ENCODE measurements at places on chromosomes 3 and 15. TPM values are rescaled to one million over a fixed set of nuclear protein-coding genes. Genes with fewer than 3 reads are reported as not detected.

DNA sequence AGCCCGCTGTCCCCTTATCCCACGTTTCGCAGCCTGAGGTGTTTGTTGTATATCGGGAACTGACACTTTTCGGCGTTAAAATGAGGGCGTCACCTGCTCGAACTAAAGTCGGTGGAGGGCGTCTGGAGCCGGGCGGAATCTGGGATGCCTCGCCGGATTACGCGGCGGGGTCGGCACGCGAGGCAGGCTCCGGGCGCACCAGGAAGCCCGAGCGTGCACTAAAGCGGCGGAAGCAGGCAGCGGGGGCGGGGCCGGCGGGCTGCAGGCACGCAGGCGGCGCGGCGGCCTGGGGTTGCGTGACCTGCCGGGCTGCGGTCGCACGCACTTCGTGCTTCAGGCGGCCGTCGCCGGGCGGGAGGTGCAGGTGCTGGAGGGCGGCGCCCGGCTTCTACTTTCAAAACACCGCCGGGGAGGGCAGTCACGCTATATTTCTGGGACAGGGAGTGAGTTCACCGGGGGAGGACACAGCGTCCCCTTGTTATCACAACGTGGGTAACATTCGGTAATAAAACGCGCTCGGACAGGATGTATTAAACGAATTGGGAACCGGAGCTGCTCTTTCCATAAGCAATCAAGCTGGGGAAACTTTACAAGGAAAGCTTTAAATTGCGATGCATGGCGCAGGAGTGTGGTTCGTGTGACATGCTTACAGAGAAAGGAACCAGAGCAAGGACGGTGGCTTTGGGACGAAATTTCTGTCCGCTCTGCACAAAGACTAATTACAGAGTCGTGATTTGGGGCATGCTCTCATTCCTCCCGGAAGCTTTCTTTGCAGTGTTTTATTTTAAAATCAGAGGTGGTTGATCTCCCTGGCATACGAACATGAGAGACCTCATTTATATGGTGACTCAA is 9.1 kb upstream of the LEKR1 start:
- DNase-seq = peak; percentile 98
- H3K27ac ChIP-seq = peak overlapping the region; percentile 98
- H3K36me3 ChIP-seq = no peaks in the 10 kb centered on the region

The ITPKA gene
- total RNA-seq = not detected

GRCh38 chr3:155202626-155203025 is 90.9 kb downstream of the STRIT1 start:
- H3K4me3 ChIP-seq = no peak overlapping the region
- H3K36me3 ChIP-seq = no peaks in the 10 kb centered on the region
- peaks cover 9% of the 10 kb centered on the region for H3K27me3 ChIP-seq
- no peak overlapping the region for H3K27ac ChIP-seq
- H3K4me1 ChIP-seq = no peaks in the 10 kb centered on the region

- peaks cover 9% of the 10 kb centered on the region for H3K36me3 ChIP-seq
- H3K4me1 ChIP-seq = peaks cover 5% of the 10 kb centered on the region
- H3K27ac ChIP-seq = no peak overlapping the region
- no peak overlapping the region for H3K4me3 ChIP-seq
- peaks cover 11% of the 10 kb centered on the region for H3K27me3 ChIP-seq
Measured at GRCh38 chr3:14492948-14493881, 46.9 kb downstream of the GRIP2 start.

GRCh38 chr3:166243511-166243910 is 406.3 kb upstream of the BCHE start:
- DNase-seq = no peak
- no peaks in the 10 kb centered on the region for H3K36me3 ChIP-seq
- H3K4me3 ChIP-seq = no peak overlapping the region
- peaks cover 2% of the 10 kb centered on the region for H3K4me1 ChIP-seq
- H3K27ac ChIP-seq = no peak overlapping the region

DNA sequence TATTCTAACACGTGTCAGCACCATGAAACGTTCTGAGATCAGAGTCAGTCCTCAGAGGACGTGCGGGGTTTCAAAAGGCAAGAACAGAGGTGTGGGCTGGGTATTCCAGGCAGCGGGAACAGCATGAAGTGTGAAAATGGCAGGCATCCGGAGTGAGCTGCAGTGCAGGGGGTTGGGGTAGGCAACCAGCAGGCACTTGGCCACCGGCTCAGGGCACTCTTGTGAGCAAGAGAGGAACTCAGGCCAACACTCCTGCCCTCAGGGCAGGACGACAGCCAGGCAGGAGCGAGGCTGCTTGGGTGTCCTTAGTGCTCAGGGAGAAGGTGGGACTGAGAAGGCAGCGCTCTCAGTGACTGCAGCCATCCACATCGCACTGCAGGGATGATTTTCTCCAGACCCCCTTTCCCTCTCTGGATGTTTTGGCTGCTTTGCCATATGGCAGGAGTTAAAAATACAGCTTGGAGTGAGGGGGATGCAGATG is 151.1 kb downstream of the NUP210 start:
- no peak overlapping the region for H3K27ac ChIP-seq
- H3K27me3 ChIP-seq = peaks cover 32% of the 10 kb centered on the region
- H3K4me1 ChIP-seq = no peaks in the 10 kb centered on the region
- H3K4me3 ChIP-seq = no peak overlapping the region
- DNase-seq = no peak
- no peaks in the 10 kb centered on the region for H3K36me3 ChIP-seq

GRCh38 chr3:129315998-129316247 is 37.3 kb downstream of the HMCES start:
- no peaks in the 10 kb centered on the region for H3K27me3 ChIP-seq
- H3K4me3 ChIP-seq = peak overlapping the region; percentile 78
- peaks cover 14% of the 10 kb centered on the region for H3K4me1 ChIP-seq
- no peaks in the 10 kb centered on the region for H3K36me3 ChIP-seq
- peak overlapping the region; percentile 76 for H3K27ac ChIP-seq

DNA sequence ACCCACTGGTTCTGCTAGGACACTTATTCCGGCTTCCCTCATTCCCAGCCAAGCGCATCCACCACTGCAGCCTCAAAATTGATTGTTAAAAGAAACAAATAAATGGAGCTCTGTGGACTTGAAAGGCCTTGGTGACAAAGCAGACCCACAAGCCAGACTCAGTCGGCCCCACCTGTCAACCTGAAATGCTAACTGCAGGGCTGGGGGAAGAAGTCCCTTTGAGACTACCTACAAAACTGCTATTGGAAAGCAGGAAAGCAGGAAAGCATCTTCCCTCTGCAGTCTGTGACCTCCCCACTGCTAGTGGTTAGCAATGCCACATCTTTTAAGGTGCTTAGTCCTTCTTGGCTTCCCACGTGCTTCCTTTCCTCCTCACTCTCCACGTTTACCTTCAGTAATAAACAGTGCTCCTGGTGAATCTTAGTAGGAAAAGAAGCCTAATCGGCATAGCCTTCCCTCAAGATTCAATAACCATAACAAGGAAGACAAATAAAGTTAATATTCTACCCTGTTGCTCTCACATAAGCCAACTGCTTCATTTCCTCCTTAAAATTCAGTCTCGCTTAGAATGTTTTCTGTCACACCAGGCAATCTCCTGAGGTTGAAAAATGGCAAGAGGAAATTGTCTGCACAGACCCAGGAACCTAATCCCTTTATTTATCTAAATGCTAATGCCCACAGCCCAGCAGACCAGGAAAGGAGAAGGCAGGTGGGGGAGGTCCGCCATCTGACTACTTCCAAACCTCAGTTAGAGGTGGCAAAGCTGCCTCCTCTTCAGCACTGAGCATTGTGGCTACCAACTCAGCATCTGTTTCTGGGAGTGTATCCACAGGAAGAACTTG is 296.2 kb downstream of the NEK10 start:
- H3K27me3 ChIP-seq = peaks cover 10% of the 10 kb centered on the region
- peaks cover 18% of the 10 kb centered on the region for H3K4me1 ChIP-seq
- no peak overlapping the region for H3K27ac ChIP-seq
- DNase-seq = no peak
- no peak overlapping the region for H3K4me3 ChIP-seq
- H3K36me3 ChIP-seq = no peaks in the 10 kb centered on the region

- peaks cover 29% of the 10 kb centered on the region for H3K4me1 ChIP-seq
- no peak overlapping the region for H3K27ac ChIP-seq
- peaks cover 19% of the 10 kb centered on the region for H3K36me3 ChIP-seq
- no peak for DNase-seq
- no peak overlapping the region for H3K4me3 ChIP-seq
- no peaks in the 10 kb centered on the region for H3K27me3 ChIP-seq
Measured at GRCh38 chr15:56943403-56943802, 25.0 kb downstream of the TCF12 start.

GRCh38 chr15:74194572-74195559 is 7.7 kb downstream of the STRA6 start:
- H3K4me1 ChIP-seq = peaks cover 46% of the 10 kb centered on the region
- no peak for DNase-seq
- peaks cover 3% of the 10 kb centered on the region for H3K36me3 ChIP-seq
- H3K27ac ChIP-seq = no peak overlapping the region
- no peak overlapping the region for H3K4me3 ChIP-seq
- H3K27me3 ChIP-seq = no peaks in the 10 kb centered on the region

DNA sequence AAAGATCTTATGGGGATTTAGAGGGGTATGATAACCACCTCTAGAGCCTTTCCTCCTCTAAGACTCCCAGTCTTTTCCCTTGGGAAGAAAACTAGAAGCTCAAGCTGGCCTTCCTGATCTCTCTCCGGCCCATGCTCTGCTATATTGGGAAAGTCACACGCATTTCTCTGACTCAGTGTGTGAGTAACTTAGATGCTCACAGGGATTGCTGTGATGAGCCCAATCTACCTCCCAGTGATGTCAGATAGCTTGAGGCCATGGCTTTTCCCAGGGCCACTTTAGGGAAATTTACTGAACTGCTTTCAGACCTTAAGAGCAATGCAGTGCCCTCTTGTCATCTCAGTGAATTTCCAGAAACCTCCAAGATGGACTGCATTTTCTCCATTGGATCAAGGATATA is 8.6 kb upstream of the ST8SIA2 start:
- DNase-seq = no peak
- peaks cover 14% of the 10 kb centered on the region for H3K4me1 ChIP-seq
- H3K36me3 ChIP-seq = no peaks in the 10 kb centered on the region
- no peak overlapping the region for H3K27ac ChIP-seq
- peaks cover 52% of the 10 kb centered on the region for H3K27me3 ChIP-seq
- H3K4me3 ChIP-seq = no peak overlapping the region

Measured in osteocyte (in vitro differentiated cells).